Activated naive CD8-positive, alpha-beta T cell treated with anti-CD3 and anti-CD28 coated beads, Interleukin-2, amount 10 ng/mL, durations not matched to agents 7 days and 5 days (primary cell): ENCODE measurements at places on chromosomes 1 and 21. TPM values are rescaled to one million over a fixed set of nuclear protein-coding genes. Genes with fewer than 3 reads are reported as not detected.
A peak's percentile ranks its signal among the peaks of the same experiment; 100 is the strongest.

- H3K27me3 ChIP-seq, result no peaks in the 10 kb centered on the region
- no peak overlapping the region for H3K27ac ChIP-seq
- no peak overlapping the region for H3K4me3 ChIP-seq
- no peaks in the 10 kb centered on the region for H3K36me3 ChIP-seq
Measured at GRCh38 chr1:85936057-85936456, 220.5 kb downstream of the COL24A1 start.

DNA sequence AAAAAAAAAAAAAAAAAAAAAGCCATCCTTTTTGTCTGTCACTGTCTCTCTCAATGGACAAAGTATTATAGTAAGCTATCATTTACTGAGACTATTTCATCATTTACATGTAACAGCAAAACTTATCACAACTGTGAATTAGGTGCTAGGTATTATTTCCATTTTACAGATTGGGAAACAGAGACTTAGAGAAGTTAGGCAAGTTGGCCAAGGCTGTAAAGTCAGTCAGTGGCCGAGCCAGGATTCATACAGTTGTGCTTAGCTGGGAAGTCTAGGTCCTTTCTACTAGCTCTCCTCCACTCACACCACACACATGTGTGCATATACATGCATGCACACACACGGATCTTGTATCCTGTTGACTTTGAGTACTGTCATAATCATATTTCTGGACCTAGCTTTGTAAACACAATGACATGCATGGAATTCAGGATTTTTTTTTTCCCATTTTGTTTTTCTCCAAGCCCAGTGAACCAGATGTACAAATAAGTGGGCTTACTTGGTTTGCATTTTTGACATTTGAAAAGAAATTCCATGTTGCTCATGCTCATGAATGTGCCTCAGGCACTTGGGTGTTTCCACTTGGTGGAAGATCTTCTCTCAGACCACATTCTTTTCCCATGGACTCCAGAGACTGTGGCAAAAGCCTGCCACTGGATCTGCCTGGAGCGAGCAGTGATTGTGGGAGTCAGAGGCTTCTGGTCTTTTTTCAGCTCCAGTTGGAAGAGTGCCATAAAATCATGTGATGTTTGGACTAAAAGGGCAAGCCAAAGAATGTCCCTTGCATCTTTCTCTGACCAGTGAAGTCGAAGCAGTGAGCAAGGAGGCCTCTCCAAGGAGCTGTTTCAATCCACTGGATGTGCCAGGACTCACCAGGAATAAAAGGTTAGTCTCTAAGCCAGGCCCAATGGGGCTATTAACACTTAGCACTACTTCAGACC is 61.7 kb upstream of the DNAJC6 start:
- no peaks in the 10 kb centered on the region for H3K36me3 ChIP-seq
- H3K4me1 ChIP-seq, result no peaks in the 10 kb centered on the region
- H3K27me3 ChIP-seq, result peaks cover 31% of the 10 kb centered on the region

The RNF186 gene
- not detected for total RNA-seq

DNA sequence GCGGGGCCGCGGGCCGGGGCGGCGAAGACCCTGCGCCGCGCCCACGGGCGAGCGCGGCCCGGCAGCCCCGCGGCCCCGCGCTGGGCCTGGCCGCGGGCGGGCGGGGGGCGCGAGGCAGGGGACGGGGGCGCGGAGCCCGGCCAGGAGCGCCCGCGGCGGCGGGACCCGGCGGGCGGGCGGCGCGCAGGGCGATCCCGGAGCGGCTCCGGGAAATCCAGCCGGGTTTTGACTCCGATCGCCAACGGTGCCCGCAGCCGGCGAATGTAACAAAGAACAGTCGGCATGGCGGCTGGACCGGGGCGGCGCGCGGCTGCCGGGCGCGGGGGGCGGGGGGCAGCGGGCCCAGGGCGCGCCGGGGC is 334 bp downstream of the PRDM15 start:
- H3K4me1 ChIP-seq, result peaks cover 14% of the 10 kb centered on the region
- DNase-seq, result peak; percentile 84
- peak overlapping the region; percentile 69 for H3K27ac ChIP-seq
- H3K36me3 ChIP-seq, result no peaks in the 10 kb centered on the region
- H3K4me3 ChIP-seq, result peak overlapping the region; percentile 61

The IRF6 gene
- 1.7 TPM for total RNA-seq

DNA sequence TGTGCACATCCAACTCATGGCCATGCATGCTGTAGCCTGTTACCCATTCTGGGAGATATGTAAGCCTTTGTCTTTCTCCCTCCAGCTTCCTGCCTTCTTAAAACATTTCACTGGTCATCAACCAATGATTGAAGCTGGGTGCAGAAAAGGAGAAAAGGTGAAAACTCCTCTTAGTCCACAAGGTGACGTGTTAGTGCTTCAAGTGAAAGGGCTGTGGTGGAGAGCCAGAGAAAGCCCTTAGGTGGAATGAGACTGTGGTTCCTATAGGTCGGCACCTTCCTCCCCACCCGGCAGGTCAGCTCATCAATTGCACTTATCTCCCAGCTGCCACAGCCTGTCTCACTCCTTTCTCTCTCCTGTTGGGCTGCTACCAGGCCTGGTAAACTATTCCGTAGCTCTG is 30.4 kb downstream of the ERG start:
- no peak overlapping the region for H3K27ac ChIP-seq
- H3K36me3 ChIP-seq, result no peaks in the 10 kb centered on the region
- H3K4me1 ChIP-seq, result no peaks in the 10 kb centered on the region
- no peak overlapping the region for H3K4me3 ChIP-seq

DNA sequence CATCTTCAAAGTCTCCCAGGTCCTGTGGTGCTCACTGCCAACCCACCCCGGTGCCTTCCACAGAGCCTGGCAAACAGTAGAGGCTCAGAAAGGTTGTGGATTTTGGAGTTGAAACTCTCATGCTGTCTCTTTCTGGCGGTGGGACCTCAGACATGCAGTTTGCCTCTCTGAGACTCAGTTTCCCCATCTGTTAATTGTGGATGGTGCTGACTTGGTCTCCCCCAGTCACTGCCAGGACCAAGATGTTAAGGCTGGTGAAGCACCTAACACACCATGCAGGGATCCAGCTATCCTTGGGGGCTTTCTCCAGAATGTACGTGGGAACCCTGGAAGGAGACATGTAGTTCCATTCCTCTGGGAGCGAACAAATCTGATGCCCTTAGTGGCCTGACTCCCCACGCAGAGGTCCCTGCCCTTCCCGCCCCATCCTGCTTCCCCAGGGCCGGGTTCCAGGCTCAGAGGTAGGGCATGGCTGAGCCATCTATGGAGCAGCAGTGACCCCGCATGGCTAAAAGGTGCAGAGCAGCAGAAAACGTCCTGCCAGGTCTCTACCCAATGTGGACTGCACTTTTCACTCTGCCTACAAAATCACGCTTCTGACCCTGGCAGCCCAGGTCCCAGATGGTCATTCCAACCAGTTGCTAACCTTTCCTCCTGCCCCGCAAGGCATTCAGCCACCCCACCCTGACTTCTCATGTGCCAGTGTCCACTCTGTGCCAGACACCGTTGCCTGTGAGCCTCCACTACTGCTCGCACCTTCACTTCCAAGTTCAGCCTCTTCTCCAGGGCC is 9.2 kb upstream of the TTC22 start:
- no peak overlapping the region for H3K4me3 ChIP-seq
- H3K27me3 ChIP-seq, result no peaks in the 10 kb centered on the region
- no peak overlapping the region for H3K27ac ChIP-seq
- H3K4me1 ChIP-seq, result peaks cover 31% of the 10 kb centered on the region
- DNase-seq, result peak; percentile 79

The CNKSR1 gene
- total RNA-seq, result 6.0 TPM

- no peak overlapping the region for H3K27ac ChIP-seq
- no peak overlapping the region for H3K4me3 ChIP-seq
- no peaks in the 10 kb centered on the region for H3K27me3 ChIP-seq
- H3K36me3 ChIP-seq, result no peaks in the 10 kb centered on the region
- H3K4me1 ChIP-seq, result no peaks in the 10 kb centered on the region
Measured at GRCh38 chr1:188425687-188426086, 1596.9 kb downstream of the PLA2G4A start.

The RUSC1 gene
- total RNA-seq, result 23.2 TPM

DNA sequence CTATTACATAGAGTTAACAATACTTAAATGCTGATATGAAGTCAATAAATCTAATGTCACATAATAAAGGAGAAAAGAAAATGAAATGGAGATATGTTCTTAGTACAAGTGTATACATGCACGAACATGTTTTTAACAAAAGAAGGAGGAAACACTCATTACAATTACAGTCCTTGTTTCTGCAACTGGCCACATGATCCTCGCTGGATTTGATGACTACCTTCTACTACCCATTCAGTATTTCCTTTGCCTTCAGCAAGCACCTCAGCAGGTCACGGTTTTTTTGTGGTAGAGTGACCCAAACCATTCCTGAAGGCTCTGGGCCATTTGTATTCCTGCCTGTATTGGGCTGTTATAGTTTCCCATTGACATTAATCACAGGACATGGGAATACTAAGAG is 172.8 kb upstream of the CXADR start:
- H3K27ac ChIP-seq, result no peak overlapping the region
- no peaks in the 10 kb centered on the region for H3K4me1 ChIP-seq
- H3K4me3 ChIP-seq, result no peak overlapping the region
- DNase-seq, result no peak
- H3K27me3 ChIP-seq, result no peaks in the 10 kb centered on the region

- DNase-seq, result peak; percentile 44
- peaks cover 8% of the 10 kb centered on the region for H3K4me1 ChIP-seq
- H3K36me3 ChIP-seq, result no peaks in the 10 kb centered on the region
- H3K4me3 ChIP-seq, result peak within 1 kb of the TSS; percentile 69
- H3K27me3 ChIP-seq, result peaks cover 61% of the 10 kb centered on the region
- H3K27ac ChIP-seq, result no peak within 1 kb of the TSS
Measured at GRCh38 chr1:201282931-201283829, at the start of gene PKP1. PKP1 (plus strand) TSS chr1:201283506; CDS start chr1:201283703, 197 bp downstream.

DNA sequence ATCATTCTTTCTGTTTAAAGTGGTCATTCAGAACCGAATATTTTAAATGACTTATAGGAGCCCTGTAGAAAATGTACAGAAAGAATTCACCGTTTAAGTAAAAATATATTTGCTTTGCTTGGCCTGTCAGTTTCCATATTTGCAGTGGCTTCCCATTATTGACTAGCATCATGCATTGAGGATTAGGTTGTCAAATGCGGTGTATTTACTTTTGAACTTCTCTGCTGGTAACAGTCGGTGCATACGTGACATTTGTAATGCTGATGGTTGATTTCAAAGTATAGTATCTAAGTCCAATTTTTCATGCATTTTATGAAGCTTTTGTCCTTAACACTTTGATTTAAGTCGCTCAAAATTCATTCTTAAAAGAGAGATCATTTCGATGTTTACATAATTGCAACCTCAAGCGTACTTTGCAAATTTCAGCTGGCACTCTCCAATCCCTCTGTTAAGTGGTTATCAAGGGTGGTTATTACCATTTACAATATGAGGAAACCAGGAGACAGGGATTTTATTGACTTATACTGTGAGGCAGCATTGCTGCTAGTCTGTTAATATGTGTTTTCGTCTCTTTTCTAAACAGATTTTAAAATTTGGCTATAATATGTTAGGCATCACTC is 201.6 kb downstream of the SDCCAG8 start:
- H3K27me3 ChIP-seq, result no peaks in the 10 kb centered on the region
- H3K27ac ChIP-seq, result no peak overlapping the region
- no peak for DNase-seq
- peaks cover 11% of the 10 kb centered on the region for H3K4me1 ChIP-seq

DNA sequence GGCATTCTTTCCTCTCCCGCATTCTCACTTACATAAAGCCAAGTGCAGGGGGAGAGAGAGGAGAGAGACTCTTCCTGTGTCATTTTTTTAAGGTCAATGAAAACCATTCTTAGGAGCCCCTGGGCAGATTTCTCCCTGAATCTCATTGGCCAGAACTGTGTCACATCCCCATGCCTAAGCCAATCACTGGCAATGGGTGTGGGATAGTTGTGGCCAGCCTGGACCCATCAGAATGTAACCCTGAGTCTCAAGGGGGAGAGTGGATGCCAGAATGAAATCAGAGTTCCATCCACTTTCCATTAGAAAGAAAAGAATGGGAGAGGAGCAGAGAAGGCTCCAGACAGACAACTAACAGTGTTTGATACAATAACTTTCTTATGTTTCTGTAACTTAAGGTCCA is 31.2 kb upstream of the COQ8A start:
- DNase-seq, result no peak
- no peaks in the 10 kb centered on the region for H3K4me1 ChIP-seq
- H3K4me3 ChIP-seq, result no peak overlapping the region

The C8B gene
- not detected for total RNA-seq

The B3GALT5 gene
- total RNA-seq, result not detected

The TMPRSS15 gene
- not detected for total RNA-seq

The USH2A gene
- total RNA-seq, result not detected

DNA sequence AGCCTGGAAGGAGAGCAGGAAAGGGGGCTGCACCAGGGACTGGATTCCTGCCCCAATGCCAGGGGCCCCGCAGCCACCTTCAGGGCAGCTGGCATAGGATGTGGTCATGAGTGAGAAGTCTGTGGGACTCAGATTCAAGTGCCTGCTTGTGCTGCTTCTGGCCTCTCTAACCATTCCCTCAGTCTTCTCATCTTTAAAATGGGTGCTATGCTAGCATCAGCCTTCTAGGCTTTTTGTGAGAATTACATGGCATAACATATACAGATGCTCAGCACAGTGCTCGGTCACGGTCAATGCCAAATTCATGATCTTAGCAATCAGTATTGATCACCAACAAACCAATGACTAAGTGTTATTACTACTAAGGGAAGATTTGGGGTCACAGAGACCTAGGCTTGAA is 23.5 kb downstream of the TRIM62 start:
- H3K36me3 ChIP-seq, result peaks cover 8% of the 10 kb centered on the region
- H3K4me1 ChIP-seq, result peaks cover 1% of the 10 kb centered on the region
- H3K27me3 ChIP-seq, result no peaks in the 10 kb centered on the region
- DNase-seq, result no peak
- no peak overlapping the region for H3K4me3 ChIP-seq
- no peak overlapping the region for H3K27ac ChIP-seq

GRCh38 chr1:30689901-30690645 is 33.3 kb downstream of the MATN1 start:
- no peaks in the 10 kb centered on the region for H3K36me3 ChIP-seq
- no peak for DNase-seq
- peaks cover 5% of the 10 kb centered on the region for H3K4me1 ChIP-seq

- DNase-seq, result no peak
- H3K4me3 ChIP-seq, result no peak overlapping the region
- H3K4me1 ChIP-seq, result no peaks in the 10 kb centered on the region
- no peaks in the 10 kb centered on the region for H3K27me3 ChIP-seq
Measured at GRCh38 chr1:72845381-72845780, 563.0 kb upstream of the NEGR1 start.

The PCP4L1 gene
- 0.91 TPM for total RNA-seq

DNA sequence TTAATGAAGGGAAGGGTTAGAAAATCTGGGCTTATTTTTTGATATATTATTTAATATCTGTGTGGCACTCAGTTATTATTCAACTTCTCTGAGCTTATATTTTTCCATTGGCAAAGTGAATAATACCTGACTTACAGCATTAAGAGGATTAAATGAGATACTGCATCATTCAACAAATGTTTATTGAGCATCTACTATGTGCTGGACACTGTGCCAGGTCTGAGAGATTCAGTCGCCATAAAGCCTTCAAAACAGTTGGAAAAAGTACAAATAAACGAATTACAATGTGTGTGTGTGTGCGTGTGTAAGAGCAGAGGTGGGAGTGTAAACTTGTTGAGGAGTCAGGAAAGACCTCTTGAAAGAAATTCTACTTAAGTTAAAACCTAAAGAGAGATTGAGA is 87.9 kb upstream of the CD53 start:
- no peak for DNase-seq
- H3K4me3 ChIP-seq, result no peak overlapping the region
- H3K27ac ChIP-seq, result no peak overlapping the region
- peaks cover 18% of the 10 kb centered on the region for H3K36me3 ChIP-seq
- peaks cover 45% of the 10 kb centered on the region for H3K4me1 ChIP-seq
